ENCODE measurements at places on chromosomes 4 and X. TPM values are rescaled to one million over a fixed set of nuclear protein-coding genes. Genes with fewer than 3 reads are reported as not detected.

Gene SPIN2A
- 0.63 TPM for total RNA-seq

Gene TENM3
- 6.8 TPM for total RNA-seq

Gene SHOX
- total RNA-seq = not detected

Gene TET2
- total RNA-seq = 31.5 TPM

Gene FGFR3
- total RNA-seq = 25.5 TPM

Gene ZIC3
- not detected for total RNA-seq

DNA sequence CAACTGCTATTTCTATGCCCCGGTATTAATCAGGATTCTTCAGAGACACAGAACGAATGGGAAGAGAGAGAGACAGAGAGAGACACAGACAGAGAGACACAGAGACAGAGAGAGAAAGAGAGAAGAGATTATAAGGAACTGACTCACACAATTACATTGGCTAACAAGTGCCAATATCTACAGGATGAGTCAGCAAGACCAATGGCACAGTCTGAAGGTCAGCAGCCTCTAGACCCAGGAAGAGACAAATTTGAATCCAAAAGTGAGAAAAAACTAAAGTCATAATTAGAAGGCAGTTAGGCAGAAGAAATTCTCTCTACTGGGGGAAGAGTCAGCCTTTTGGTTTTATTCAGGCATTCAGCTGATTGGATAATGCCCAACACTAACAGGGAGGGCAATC lies 187.3 kb downstream of the MAB21L2 start:
- DNase-seq = no peak

DNA sequence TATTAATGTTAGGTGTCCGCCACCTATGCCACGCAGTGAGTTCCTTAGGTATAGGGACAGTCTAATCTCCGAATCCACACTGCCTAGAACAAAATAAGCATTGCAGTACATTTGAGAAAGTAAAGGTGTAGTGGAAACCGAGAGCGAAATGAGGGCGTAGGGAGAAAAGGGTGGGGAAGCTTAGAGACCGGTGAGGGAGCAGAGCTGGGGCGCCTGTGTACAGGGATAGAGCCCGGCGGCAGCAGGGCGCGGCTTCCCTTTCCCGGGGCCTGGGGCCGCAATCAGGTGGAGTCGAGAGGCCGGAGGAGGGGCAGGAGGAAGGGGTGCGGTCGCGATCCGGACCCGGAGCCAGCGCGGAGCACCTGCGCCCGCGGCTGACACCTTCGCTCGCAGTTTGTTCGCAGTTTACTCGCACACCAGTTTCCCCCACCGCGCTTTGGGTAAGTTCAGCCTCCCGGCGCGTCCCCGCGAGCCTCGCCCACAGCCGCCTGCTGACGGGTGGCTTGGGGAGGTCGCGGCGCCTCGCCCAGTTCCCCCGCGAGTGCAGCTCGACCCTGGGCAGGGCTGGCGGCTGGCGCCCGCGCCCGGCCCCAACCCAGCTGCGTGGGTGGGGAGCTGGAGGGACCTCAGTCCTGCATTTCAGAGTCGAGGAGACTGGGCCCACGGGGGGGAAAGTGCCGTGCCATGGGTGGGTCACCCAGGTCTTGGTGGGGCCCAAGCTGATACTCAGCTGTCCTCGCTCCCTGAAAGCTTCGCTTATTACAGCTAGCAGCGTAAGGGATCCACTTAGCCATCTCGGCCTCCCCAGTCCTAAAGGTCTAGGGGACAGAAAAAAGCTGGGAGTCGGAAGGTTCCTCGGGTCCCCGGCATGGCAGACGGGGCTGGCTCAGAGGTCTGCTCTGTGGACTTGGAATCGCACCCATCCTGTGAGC lies at the start of gene ANXA3:
TSS of gene ANXA3 (plus strand) at position 351 of the 932 bp plus-strand sequence. CDS start 2,704 bp downstream, outside the sequence.
- peak; percentile 61 for DNase-seq

DNA sequence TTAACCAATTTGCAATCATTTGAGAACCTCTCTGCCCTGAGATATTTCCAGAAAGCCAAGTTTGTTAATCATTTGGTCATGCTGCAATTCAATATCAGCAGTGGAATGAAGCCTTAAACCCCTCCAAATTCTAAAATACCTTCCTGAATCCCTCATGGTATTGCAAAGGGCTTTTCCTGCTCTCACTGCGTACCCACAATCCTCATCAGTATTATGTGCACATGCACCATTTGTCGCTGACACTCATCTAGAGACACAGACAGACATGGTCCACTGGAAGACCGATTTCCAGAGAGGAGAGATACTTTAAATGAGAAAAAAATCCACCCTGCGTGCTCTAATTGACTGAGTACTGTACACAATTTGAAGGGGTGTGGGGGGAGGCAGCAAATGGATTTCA lies 104.4 kb downstream of the GPC3 start:
- DNase-seq = no peak

DNA sequence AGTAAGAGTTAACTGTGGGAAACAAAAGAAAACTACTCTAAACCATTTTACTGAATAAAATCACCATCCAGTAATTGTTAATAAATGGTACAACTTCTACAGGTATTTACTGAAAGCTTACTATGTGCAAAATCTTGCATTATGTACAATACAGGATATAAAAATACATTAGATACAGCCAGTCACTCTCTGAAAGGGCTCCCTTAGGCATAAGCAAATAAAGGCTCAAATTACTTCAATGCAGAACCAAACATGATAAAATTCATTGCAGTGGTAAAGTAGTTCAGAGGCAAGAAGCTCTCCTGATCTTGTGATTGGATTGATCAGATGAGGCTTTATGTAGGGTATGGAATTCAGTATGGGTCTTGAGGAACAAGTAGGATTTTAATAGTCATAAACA lies 100.2 kb downstream of the KLHL13 start:
- no peak for DNase-seq

DNA sequence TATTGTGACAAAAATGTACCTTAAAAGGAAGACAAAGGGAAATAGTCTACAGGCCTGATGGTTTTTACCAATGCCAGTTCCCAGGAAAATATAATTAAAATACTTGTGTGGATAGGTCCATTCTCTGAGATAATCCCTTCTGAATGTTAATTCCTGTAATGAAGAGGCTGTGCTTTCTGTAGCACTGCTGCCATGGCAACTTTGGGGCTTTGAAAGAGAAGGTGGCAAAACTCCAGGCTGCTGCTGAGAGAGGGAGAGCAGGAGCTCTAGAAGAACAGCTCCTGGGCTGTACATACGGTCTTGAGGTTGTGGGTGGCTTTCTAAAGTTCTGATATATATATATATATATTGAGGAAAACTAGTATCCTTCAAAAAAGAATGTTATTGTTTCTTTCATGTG lies 125.4 kb downstream of the PDLIM5 start:
- DNase-seq = no peak

- DNase-seq = no peak
Observed at GRCh38 chr4:47143261-47143660, 111.9 kb downstream of the GABRB1 start.

GRCh38 chrX:74509989-74510388 lies 88.7 kb downstream of the SLC16A2 start:
- DNase-seq = no peak

GRCh38 chrX:54447461-54447860 lies 7.3 kb downstream of the TSR2 start:
- DNase-seq = no peak

DNA sequence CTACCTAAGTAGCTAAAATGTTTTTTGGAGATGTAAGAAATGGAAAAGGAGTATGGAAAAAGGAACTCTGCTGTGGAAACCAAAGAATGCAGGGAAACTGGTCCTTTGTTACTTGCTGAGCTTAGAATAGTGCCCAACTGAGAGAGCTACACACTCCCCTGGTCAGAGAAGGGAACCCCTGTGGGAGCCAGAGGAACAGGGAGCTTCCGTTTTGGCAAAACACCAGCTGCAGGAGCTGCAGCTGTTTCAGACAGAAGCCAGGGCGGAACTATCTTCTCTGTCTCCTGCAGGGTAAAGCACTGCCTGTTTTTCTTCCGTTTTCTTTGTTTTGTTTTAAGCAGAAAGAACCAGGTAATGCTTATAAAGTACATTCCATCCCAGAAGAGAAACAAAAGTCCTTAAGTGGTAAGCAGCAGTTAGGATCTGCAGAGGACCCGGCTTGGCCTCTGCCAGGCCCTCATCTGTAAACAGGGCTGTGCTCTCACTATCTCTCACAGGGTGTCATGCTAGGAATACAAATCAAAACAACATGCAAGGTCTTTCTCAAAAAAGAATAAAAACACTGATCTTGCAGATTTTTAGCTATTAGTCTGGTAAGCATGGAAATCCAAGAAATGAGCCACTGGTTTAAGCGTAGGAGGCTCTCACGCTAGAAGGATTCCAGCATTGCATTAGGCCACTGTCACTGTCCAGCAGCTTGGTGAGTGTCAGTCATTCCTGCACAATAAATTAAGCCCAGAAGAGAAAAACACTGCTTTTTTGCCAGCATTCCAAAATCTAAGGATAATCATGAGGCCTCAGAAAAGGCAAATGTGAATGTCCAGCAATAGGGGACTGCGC lies 76.1 kb downstream of the CHST7 start:
- DNase-seq = peak; percentile 33

DNA sequence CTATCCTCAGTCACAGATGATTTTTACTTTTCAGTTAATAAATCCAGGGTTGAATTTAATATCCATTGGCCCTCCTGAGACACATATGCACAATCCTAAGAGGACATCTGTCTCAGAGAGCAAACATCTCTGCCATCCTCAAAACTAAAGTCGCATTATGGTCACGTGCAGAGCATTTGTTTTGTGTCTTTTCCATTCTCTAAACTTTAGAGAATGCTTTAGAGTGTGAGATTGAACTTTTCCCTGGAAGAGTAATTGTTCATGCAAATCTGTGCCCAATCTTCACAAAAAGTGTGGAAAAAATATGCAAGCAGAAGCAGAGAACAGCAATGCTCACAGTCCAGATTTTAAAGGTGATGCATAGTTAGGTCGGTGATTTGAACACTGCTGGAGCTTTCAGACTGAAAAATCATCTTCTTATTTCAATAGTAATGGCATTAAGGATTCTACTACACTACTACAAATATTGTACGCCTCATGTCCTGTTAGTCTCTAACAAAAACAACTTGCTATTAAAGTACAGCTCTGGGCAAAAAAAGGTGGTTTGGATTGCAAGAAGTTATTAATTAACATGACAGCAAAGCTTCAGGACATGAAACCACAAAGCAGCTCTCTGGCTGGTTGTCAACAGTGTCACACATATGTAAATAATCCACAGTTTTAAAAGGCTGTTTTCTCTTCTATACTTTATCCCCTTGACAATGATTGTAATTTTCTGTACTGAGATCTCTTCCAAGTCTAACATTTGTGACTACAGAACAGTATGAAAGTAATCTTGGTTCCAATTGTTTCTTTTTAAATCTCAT lies 19.9 kb downstream of the DCHS2 start:
- no peak for DNase-seq

DNA sequence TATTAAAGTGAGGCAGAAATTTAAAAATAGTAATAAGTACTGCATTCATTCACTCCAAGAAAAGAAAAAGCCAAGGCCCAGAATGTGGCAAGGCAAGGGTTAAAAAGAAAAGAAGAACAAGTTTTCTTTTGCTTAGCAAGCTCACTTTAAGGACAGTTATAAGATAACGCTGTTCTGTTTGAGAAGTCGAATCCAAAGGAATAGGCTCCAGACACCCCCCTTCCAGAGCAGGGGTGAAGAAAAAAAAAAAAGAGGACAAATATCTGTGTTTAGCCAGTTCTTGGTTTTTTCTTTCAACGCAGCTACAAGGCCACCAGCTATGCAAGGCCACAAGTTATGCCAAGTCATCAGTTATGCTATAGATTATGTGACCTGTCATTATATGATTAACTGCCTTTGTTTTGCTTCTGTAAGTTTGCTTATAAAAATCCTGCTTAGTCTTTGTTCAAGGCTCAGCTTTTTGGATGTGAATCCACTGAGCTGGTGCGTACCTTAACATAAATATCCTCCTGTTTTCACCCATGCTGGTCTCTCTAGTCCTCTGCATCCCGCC lies 1.4 kb downstream of the GRK4 start:
- no peak for DNase-seq

DNA sequence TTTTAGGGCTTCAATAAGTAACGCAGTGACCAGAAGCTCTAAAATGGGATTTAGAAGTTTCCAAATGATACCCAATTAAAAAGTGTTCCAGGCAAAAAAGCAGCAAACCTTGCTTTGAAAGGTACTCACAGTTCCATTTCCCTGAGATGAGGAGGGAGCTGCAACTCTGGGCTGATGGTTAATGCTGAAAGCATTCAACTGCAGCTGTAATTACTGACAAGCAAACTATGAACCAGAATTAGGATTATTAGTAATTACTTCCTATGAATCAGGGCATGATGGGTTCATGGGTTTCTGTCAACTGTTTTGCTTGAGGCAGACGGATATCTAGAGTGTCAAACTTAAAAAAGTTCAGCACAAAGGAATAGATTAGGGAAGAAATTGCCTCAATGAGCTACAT lies 357.4 kb downstream of the STIM2 start:
- DNase-seq = no peak

All from kidney (tissue), 22 donors.